Fibroblast of lung (primary cell): ENCODE measurements at places on chromosomes 13 and 19.

GRCh38 chr13:62643799-62644524 is 1228.3 kb upstream of the PCDH20 start:
- DNase-seq = no peak

DNA sequence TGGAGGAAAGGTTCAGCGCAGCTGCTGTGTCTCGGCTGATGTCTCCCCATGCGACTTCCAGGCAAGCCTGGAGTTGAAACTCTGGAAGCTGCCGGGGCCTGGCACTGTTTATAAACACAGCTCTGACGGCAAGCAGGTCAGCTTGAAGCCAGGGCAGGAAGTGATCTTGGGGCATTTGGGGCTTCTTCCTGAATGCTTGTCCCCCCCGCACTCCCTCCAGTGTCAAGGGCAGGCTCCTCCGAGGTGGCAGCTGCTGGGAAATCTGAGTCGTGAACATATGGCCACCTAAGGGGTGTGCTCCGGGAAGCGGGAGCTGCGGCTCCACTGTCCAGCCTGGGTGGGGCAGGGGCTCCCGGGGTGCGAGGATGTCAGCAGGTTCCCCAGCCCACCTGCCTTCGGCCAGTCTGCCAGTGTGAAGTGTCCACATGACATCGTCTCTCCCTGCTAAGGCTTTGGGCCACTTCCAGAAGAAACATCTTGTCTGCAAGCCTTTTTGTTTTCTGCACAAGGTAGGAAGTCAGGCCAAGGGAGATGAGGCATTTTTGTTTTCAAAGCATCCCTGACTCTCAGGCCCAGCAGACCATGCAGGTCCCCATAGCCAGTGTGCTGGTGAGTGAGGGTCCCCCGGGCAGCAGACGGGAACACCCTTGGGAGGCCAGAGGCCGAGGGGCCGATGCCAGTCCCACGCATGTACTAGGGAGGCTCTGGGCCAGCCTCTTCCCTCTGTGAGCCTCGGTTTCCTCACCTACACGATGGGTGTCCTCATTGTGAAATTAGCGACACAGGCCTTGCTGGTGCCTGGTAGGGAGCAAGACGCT is 2.7 kb downstream of the PIAS4 start:
- DNase-seq = no peak

DNA sequence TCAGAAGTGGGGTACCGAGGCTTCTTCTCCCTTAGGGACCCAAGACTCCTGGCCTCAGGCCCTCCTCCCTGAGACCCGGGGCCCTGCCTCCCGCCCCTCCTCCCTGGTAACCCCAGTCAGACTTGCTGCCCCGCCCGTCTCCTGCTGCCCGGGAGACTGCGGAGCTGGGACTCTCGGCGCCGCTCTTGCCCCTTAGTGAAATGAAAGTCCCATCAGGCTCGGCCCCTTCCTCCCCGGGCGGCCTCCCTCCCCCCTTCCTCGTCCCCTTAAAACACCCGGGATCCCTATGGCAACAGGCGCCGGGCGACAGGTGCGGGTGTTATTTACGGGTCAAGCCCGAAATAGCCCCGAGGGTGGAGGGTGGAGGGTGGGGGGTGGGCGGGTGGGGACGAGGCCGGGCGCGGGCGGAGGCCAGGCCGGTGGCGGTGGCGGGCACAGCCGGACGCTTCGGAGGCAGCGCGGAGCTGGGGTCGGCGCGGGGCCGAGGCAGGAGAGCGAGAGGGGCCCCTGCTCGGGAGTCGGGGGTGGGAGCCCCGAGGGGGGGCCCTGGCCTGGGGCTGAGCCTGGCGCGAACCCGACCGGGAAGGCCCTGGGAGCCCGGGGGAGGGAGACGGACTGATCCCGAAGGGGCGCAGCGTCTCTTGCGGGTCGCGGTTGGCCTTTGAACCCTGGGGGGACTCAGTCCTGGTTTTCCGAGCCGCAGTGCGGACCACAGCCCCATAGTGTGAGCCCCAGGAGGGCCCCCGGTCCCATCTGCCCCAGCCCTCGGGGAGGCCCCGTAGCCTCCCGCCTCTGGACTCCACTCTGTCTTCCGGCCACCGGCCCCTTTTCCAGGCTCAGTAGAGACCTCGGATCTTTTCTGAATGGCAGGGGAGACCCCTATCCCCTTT is at the start of gene CACNG6:
Gene CACNG6, plus strand, starts transcription at position 414 of the 890 bp plus-strand sequence. CDS start 1,241 bp downstream, outside the sequence.
- DNase-seq = no peak

- DNase-seq = no peak
These were observed 10.5 kb upstream of the MIER2 start for GRCh38 chr19:355134-355533.
